NCI-H446 (cell line): ENCODE measurements at places on chromosomes 7 and 10.

DNA sequence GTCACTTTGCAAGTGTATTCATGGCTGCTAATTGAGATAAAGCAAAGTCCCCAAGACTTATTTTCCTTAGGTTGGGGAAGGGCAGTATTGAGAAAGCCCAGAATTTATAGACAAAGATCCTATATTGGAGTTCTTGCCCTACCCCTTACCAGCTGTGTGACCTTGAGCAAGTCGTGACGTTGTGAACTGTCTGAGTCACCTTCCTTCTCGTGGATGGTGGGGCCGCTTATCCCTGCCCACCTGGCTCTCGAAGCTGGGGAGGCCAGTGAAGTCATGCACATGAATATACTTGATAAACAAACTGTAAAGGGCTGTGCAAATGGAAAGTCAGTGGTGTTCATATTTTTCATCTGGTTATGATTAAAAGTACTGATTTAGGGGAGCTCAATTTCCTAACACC is 127.4 kb downstream of the TACC2 start:
- no peak for DNase-seq

DNA sequence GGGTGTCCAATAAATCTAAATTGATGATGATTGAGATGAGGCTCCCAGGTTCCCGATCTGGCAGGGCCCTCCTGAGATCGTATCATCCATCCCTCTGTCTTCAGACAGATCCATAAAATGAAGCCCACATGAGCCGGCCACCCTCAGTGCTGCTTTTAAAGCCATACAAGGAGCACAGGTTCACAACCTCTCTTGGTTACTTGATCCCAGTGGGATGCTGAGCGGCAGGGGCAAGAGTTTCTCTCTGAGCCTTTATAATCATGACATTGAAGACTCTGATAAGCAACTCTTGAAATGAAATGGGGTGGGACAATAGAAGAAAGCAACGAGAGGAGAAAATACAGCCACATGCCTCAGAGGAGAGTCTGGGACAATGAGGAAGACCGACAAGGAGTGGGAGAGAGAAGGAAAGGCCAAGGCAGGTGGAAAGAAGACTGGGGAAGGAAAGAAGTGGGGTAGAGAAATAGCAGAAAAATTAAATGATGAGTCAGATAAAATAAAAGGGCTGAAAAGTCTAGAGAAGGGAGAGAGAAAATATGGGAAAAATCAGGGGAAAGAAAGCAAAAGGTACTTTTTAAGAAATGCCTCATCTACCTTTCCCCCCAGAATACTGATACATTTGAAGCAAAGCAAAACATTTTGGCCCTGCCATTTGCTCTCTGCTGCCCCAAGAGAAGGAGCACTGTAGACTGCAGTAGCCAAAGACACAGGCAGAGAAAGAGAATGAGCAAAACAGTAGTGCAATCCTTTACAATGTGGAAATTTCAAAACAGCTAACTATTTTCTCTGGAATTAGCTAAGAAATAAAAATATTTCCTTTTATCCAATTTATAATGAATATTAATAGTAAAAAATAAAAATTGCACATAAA is 14.6 kb downstream of the GBX1 start:
- DNase-seq: no peak

DNA sequence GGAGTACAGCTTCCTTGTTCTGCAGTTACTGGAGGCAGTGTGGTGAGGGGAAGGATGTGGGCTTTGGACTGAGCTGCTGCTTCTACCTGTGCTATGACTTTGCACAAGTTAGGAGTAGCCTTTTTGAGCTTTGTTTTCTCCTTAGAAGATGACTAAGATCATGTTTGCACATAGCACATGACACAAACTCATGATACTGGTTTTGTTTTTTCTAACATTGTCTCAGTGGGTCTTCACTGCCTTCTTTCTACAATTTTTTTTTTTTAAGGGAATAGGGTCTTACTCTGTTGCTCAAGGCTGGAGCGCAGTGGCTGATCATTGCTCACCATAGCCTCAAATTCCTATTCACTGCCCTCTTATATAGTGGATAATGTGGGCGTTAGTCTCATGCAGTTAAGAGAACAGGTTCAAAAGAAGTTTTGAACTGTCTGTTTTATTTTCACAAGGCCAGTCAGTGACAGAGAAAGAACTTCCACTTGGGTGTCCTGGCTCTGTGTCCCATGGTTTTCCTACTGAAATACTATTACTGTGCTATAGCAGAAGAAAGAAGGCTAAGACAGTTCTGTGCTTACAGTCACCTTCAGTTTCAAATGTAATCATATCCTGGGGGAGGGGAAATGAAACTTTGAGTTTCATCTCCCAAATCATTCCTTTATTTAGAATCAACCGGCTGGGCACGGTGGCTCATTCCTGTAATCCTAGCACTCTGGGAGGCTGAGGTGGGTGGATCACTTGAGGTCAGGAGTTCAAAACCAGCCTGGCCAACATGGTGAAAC is 72.0 kb downstream of the KAT6B start:
- DNase-seq: no peak

GRCh38 chr7:30879139-30880124 is 32.2 kb upstream of the AQP1 start:
- DNase-seq: no peak

DNA sequence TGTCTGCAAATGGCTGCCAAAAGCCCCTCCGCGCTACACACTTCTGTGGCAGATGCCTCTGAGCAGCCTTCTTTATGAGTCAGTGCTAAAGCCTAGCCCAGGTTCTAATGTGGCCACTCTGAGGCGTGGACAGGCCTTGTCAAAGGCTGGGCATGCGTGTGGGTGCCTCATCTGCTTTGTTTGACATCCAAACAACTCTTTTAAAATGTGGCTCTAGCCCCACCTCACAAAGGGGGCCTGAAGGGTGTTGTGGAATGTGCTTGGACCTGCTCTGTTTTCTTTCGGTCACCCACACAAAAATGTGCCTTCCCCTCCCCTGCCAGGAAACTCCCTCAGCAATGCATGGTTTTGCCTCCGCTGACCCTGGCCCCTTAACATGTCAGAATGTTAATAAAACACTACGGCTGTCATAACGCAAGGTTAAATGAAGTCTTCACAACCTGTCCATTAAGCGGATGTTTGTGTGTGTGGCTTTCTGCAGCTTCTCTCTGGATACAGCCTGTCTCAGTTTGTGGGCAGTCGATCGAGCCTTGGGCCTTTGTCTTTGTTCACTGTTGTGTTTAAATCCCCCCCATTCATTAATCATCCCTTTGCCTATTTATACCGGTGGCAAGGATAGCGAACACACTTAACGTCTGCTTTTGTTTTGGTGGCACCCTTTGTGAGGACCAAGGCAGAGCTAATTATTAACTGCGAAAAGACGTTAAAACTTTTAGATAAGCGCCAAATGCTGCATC is 718.9 kb downstream of the LRMDA start:
- no peak for DNase-seq

- DNase-seq: no peak
Observed at GRCh38 chr7:131130324-131130723, 197.4 kb upstream of the MKLN1 start.

- no peak for DNase-seq
Observed at GRCh38 chr10:52440612-52441285, 126.7 kb downstream of the DKK1 start.

DNA sequence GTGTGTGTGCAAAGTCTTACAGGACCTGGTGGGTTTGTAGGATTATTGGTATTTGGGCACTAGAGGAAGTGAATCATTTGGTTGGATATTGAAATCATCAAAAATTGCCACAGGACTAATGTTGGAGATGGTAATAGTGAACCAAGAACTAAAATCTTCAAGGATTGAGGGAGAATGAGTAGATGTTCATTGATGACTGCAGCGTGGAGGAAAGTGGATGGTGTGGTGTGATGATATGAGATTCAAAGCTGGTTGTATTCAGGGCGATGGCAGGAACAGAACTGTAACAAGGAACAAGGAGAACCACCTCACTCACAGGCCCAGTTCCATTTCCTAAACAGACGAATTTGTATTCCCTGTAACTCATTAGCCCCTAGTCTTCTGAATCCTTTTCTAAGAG is 90.3 kb downstream of the TRIM24 start:
- no peak for DNase-seq

- no peak for DNase-seq
Observed at GRCh38 chr7:64562256-64562625, 630 bp downstream of the ZNF680 start.

DNA sequence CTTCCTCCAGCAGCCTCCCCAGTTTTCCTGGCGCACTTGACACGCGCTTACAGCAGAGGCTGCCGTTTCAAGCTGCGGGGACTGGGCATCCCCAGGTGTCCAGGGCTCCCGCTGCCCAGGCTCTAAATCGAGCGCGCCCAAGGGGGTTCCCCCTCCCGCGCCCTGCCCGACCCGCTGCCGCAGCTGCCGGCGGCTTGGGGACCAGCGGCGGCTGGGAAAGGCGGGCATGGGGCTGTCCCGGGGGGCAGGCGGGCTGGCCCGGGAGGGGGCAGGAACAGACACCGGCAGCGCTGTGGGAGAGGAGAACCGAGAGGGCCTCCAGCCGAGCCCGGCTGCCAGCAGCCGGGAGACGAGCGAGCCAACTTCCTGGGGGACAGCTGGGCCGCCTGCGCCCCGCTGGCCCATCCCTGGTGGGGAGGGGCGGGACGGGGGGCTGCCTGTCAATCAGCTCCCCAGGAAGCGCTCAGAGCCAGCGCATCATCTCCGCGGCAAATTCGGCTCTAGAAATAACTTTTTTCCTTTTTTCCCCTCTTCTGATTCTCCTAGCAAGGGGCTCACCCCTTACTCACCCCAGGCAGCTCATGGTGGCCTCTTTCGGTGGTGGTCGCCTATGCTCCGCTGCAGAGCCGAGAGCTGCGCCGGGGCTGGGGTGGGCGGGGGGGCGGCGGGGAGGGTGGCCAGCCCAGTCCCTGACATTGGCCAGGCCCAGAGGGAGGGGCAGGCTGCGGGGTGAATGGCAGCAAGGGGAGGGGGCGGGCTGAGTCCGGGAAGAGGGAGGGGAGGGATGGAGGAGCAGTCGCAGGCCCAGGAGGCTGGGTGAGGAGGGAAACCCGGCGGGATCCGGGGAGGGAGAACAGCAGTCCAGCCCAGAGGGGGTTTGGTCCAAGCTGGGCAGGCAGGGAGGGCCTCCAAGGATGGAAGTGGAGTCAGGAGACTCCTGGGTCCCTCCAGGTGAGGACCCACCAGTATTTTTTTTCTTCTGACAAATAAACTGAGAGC is 14.7 kb downstream of the GRID2IP start:
- peak; percentile 69 for DNase-seq

- no peak for DNase-seq
Observed at GRCh38 chr10:11712744-11713143, 29.4 kb upstream of the ECHDC3 start.

DNA sequence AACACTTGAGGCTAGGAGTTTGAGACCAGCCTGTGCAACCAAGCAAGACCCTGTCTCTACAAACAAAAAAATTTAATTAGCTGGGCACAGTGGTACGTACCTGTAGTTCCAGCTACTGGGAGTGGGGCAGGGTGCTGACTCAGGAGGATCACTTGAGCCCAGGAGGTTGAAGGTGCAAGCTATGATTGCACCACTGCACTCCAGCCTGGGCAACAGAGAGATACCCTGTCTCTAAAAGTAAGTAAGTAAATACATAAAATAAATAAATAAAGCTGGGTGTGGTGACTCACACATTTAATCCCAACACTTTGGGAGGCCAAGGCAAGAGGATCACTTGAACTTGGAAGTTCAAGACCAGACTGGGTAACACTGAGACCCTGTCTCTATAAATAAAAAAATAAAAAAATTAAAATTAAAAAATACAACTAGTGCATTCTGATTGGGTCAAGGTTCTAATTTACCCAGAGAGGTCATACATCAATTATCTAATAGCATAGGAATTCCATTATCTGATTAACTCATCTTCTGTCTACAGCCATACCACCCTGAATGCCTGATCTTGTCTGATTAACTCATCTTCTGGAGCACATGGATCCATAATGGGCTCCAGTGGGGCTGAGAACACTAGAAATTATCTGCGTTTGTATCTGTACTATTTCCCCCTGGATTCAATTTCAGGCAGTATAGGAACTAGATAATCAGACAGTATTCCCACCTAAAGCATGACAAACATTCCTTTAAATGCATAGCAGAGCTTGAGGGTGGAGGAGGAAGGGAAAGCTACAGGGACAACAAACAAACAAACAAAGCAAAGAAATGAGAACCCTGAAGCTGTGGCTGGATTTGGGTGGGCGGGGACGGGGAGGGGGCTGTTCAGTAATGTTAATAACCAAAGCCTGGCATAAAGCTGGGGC is 21.0 kb upstream of the HILPDA start:
- DNase-seq: no peak

DNA sequence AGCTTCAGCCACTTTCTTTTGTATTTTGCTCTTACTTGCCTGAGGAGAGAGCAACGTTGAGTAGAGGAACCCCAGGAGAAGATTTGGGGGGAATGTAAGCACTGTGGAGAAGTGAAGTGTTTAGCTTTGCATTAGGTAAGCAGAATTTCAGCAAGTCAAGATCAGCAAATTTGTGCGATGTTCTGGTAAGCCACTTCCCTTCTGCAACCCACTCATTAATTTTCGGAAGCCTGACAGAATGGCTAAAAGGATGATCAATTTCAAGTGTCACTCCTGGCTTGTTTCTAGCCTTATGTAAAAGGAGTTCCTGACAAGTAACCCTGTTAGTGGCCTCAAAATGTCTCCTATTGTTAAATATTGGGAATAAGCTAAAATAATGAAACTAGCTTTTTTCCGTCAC is 48.5 kb upstream of the NXPH1 start:
- no peak for DNase-seq

GRCh38 chr7:79292834-79293233 is 160.6 kb downstream of the MAGI2 start:
- no peak for DNase-seq

DNA sequence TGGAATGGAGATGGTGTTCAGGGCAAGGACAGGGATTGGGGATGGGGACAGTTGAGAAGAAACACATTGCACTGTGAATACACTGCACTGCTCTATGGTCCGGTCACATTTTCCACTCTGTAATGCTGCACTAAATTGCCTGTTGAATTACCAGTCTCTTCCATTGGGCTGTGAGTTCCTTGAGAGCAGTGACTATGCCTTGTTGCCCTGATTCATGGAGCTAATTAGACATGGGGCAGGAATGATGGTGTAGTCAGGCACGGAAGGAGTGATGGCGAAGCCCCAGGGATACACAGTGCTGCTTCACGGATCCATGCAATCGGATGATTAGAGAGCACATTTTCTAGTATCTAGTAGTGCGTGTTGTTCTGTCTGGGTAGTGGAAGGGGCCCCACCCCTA is 25.4 kb upstream of the GPAM start:
- DNase-seq: no peak

GRCh38 chr7:11665357-11665756 is 166.6 kb downstream of the THSD7A start:
- DNase-seq: no peak

- DNase-seq: no peak
Observed at GRCh38 chr7:36305226-36305625, 84.4 kb upstream of the ANLN start.

DNA sequence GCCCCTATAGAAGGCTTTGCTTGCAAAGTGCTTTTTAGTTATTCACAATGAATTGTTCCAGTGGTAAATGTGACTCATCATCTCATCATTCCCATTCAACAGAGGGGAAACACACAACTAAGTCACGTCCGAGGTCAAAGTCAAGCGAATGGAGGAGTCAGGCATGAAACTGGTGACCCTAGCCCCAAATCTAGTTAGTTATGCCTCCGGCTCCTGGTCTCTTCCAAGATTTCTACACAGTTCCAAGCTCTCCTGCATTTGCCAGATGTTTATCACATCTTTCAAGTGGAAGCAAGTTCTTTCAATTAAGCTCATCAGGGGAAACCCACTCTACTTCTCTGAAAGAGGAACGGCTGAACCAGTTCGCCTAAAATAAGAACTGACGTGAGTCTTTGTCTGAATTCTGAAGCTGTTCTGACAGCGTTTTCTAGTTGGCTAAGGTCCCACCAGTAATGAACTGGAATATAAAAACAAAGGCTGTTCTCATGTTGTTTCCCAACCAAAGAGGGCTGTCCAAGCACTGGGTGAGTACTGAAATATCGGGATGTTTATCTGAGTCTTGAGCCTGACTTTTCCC is 140.9 kb upstream of the NRBF2 start:
- no peak for DNase-seq
